ENCODE measurements at places on chromosomes 13 and 19.

DNA sequence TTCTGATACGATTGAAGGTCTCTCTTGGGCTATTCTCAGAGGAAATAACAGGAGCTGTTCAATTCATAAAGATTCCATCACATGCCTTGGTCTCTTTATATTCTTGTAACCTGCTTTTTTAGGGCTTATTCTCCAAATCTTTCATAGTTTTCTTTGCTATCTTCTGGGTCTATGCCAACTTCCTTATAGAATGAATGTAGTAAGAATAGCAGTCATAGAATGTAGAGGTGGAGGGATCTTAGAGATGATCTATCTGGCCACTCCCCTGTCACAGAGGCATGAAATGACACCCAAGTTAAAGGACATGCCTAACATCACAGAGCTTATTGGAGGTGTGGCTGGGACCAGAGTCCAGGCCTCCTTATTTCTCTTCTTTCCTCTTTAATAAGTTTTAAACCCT is 13.2 kb downstream of the LCP1 start:
- DNase-seq, result no peak

DNA sequence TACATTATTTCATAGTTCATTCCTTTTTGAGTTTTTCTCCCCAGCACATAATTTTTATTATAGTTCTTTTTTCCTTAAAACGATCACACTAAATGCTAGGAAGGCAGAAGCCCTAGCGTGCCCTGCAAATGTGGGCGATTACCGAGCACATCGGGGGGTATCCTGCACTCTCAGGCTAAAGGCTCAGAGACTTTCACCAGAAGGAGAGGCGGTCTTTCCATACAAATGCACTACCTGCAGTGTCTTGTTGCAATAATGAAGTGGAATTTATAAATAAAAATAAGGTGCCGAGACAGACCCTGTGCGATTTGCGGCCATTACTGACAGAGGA is 29.3 kb upstream of the SPACA7 start:
- no peak for DNase-seq

GRCh38 chr13:31046711-31047279 is 114.3 kb downstream of the TEX26 start:
- no peak for DNase-seq

DNA sequence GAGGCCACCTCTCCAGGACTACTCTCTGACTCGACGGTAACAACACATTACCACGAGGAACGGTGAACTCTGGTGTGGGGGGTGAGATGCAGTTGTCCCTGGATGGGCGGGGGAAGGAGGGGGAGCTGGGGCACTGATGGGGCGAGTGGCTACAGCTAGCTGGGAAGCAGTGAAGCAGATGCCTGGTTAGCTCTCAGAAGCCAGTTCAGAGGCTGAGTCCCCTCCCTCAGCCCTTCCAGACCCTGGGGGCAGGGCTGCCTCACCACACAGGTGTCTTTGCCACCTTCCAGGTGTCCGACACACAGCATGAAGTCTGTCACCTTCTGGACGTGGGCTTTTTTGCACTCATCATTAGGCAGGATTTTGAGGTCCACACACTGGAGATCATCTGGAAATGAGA is 4.0 kb downstream of the KLK1 start:
- DNase-seq, result no peak

DNA sequence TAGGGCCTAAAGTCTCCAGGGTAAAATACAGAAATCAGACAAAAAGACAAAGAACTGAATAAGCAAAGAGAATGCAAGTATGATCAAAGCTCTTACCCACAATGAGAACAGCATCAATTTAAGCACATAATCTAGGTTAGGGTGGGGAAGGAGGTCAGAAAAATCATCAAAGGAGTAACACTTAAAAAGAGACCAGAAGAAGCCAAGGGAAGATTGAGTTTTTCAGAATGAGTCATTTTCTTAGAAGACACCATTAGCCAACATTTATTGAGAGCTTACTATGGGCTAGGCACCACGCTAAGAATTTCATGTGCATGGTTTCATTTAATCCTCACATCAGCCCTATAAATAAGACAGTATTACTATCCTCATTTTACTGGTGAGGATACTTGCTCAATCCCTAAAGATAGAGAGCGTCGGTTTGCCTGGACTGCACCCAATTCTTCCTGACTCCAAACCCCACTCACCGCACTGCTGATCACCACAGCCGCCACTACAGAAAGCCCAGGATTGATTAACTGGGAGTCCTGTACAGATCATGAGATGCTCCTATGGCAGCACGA is 1.7 kb upstream of the SHISA2 start:
- no peak for DNase-seq

- no peak for DNase-seq
Measured at GRCh38 chr19:18594824-18595373, 6.3 kb downstream of the REX1BD start.

- no peak for DNase-seq
Measured at GRCh38 chr19:21197590-21198295, 55.9 kb downstream of the ZNF431 start.

GRCh38 chr19:39645800-39646411 is 9.8 kb upstream of the LGALS16 start:
- DNase-seq, result no peak

GRCh38 chr13:86409466-86410241 is 610.4 kb upstream of the SLITRK6 start:
- DNase-seq, result no peak

- DNase-seq, result no peak
Measured at GRCh38 chr13:113224486-113224885, 15.1 kb downstream of the CUL4A start.

- no peak for DNase-seq
Measured at GRCh38 chr13:111058796-111059506, 56.2 kb upstream of the ARHGEF7 start.
